ENCODE measurements at places on chromosomes 13 and 19. TPM values are rescaled to one million over a fixed set of nuclear protein-coding genes. Genes with fewer than 3 reads are reported as not detected.

Gene YIF1B
- 126 TPM for total RNA-seq

Gene INAFM1
- total RNA-seq = 9.9 TPM

Gene ATP8A2
- total RNA-seq = not detected

Gene ZNF738
- 0.72 TPM for total RNA-seq

Gene FOXA3
- total RNA-seq = 0.77 TPM

Gene GARIN5B
- 0.16 TPM for total RNA-seq

Gene ZNF221
- 0.23 TPM for total RNA-seq

Gene SH2D3A
- 13.3 TPM for total RNA-seq

Gene PLPP2
- 108 TPM for total RNA-seq

Gene MUC16
- total RNA-seq = 0.08 TPM

Gene CYP4F2
- 0.49 TPM for total RNA-seq

Gene C1QTNF9B
- total RNA-seq = not detected

Gene ERICH4
- not detected for total RNA-seq

Gene C19orf53
- total RNA-seq = 199 TPM

Gene DNAJC15
- total RNA-seq = not detected

Gene BST2
- 0.10 TPM for total RNA-seq

Gene IQCN
- total RNA-seq = 0.31 TPM

Gene CILP2
- 0.10 TPM for total RNA-seq

Gene PSG5
- 0.72 TPM for total RNA-seq

Gene GIPR
- total RNA-seq = 2.5 TPM

Gene F2RL3
- not detected for total RNA-seq

Gene BCAM
- 64.1 TPM for total RNA-seq

Gene YJEFN3
- total RNA-seq = 3.0 TPM

Gene DZIP1
- total RNA-seq = 15.9 TPM

Gene IGFL1
- total RNA-seq = 1.3 TPM

Gene FUT3
- not detected for total RNA-seq

Gene LILRA5
- total RNA-seq = not detected

Gene ANKLE1
- 0.66 TPM for total RNA-seq

Gene SLC1A5
- 273 TPM for total RNA-seq

Gene PPP2R1A
- total RNA-seq = 306 TPM

Gene SLC15A1
- total RNA-seq = not detected

Measured in A549 treated with CpdA at 1 μM for 4 hours (cell line).